ENCODE measurements at places on chromosomes 16 and 17.

GRCh38 chr17:17638467-17638866, 42.8 kb upstream of the RAI1 start:
- DNase-seq = no peak

GRCh38 chr16:6571044-6571443, 761.6 kb upstream of the RBFOX1 start:
- no peak for DNase-seq

DNA sequence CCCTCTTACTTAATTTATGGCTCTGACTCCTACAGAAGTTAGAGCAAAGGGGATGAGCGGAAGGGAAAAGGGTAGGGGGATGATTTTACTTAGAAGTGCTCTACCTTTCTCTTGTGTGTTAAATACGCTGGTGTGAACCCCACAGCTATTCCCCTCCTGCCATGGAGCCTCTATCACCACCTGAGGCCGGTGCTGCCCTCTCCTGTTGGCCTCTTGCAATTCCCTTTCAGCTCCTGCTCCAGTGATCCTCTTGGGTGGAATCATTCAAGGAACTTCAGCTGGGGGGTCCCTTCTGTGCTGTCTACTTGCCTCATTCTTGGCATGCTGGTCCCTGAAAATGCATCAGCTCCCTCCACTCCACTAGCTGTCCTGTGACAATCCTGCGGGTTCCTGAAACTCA, 41.8 kb upstream of the CDH8 start:
- peak; percentile 4 for DNase-seq

DNA sequence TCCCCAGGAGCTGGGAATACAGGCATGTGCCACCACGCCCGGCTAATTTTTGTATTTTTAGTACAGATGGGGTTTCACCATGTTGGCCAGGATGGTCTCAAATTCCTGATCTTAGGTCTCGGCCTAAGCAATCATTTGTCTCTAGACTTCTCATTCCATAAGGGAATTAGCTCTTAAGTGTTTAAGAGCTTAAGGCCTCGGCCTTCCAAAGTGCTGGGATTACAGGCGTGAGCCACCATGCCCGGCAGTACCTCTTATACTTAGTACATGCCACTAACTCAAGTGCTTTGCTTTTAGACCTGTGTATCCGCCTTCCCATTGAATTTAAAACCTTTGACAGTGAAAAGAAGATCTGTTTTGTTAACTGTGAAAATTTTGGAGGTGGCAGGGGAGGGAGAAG, 16.6 kb upstream of the IL21R start:
- DNase-seq = no peak

GRCh38 chr16:4836727-4837126, 10.4 kb downstream of the GLYR1 start:
- DNase-seq = no peak

- no peak for DNase-seq
Measured at GRCh38 chr16:75218256-75219076, at the start of gene CTRB1. TSS of gene CTRB1 (plus strand) at chr16:75218988. CDS start at chr16:75219008, 20 bp downstream.

DNA sequence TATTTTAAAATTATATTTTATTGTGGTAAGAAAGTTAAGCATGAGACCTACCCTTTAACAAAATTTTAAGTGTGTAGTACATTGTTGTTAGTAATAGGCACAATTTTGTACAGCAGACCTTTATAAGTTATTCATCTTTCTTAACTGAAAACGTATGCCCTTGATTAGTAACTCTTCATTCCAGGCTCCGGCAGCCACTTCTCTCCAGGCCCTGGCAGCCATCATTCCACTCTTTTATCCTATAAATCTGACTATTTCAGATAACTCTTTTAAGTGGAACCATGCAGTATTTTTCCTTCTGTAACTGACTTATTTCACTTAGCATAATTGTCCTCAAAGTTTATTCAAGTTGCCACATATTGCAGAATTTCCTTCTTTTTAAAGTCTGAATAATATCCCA, 348.2 kb downstream of the CDH11 start:
- DNase-seq = no peak

GRCh38 chr16:80273635-80274538, 266.9 kb upstream of the DYNLRB2 start:
- peak; percentile 61 for DNase-seq

DNA sequence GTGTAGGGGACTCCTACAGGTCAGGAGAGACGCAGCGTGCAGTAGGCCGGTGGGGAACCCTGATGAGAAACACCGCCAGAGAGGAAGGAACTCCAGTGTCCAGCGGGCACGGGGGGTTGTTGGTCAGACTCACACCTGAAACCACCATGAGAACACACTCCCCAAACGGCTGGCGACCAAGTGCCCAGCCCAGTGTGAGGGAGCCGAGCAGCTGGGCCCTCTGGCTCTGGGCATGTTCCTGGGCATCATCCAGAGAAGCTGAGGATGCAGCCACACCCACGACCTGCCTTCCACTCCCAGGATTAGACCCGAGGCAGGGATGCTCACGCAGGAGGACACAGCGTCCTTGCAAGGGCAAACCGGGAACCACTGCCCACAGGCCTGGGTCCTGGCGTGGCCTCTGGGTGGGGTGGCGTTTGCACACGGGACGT, 108.3 kb upstream of the ZNF750 start:
- no peak for DNase-seq
